ENCODE measurements at places on chromosomes 7 and 10. TPM values are rescaled to one million over a fixed set of nuclear protein-coding genes. Genes with fewer than 3 reads are reported as not detected.

Gene ODAD2
- total RNA-seq: 0.98 TPM

Gene SFXN2
- total RNA-seq: 7.1 TPM

Gene REEP3
- 73.4 TPM for total RNA-seq

Gene NRAP
- total RNA-seq: not detected

Gene SFXN3
- total RNA-seq: 123 TPM

Gene GPRIN2
- not detected for total RNA-seq

Gene DDX50
- total RNA-seq: 32.7 TPM

Gene FAM13C
- 8.3 TPM for total RNA-seq

Gene GIMAP7
- 31.6 TPM for total RNA-seq

Gene CACNA2D1
- total RNA-seq: 31.0 TPM
